ENCODE measurements at places on chromosomes 6 and 20.

DNA sequence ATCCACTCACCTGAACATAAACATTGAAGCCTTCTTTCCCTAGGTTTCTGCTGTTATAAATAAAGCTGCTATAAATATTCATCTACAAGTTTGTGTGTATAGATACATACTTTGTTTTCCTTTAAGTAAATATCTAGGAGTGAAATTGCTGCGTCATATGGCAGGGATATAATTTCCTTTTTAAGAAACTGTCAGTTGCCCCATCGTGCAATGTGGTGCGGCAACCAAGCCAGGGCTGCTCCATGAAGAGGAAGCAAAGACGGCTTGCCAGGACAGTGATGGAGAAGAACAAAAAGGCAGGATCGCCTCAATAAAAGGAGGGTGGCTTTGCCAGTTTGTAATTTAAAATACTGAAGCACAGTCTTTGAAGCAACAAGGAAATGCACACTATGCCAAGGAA is 36.6 kb downstream of the CITED2 start:
- no peak for DNase-seq

DNA sequence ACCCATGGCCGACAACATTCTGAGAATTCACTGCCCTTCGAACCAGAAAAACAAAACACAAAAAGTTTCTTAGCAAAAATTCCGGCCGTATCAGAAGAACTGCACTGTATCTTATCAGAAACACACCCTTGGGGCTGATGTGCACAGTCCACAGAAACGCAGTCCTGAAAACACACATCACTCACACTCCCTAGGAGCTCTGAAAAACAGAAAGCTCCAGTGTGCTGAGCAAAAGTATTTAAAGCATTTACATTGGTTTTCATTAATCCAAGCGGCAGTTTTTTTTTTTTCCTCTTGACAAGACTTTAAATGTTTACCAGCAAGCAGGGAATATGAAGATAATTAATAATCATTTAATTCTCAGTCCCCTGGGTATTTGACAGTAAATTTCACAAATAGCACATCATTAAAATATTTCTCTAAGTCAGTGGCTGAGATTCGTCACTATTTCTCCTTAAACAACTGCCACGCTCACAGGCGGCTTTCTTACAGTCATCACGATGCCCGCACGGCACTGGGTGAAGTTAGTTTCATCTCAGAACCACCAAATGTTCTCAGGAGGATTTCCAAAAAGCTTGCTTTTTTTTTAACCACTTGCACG is 13.3 kb downstream of the NFATC2 start:
- DNase-seq, result no peak

DNA sequence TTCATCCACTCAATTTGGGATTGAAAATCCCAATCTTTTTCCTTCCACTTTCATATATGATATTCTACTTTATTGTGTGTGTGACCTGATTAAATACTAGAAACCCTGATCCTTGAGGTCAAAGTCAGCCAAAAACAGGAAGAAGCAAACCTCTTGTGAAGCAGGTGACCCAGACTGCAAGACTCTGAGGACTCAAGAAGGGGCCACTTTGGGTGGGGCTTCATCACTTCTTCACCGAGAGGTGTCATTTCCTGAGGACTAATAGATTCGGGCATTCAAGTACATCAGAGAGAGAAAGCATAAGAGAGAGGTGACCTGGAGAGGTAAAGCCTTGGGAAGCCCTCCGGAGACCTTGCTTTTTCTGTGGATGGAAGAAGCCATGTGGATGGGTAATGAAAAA is 129.0 kb downstream of the CFAP61 start:
- DNase-seq, result no peak

GRCh38 chr20:36754656-36755222 is 8.8 kb upstream of the NDRG3 start:
- peak; percentile 3 for DNase-seq

GRCh38 chr6:38933426-38933825 is 115.2 kb upstream of the GLP1R start:
- DNase-seq, result no peak

GRCh38 chr6:113364766-113365165 is 492.4 kb upstream of the MARCKS start:
- DNase-seq, result no peak

GRCh38 chr20:50455656-50456451 is 54.3 kb upstream of the PTPN1 start:
- no peak for DNase-seq

- DNase-seq, result no peak
Measured at GRCh38 chr6:27553123-27553904, 80.4 kb upstream of the ZNF184 start.

DNA sequence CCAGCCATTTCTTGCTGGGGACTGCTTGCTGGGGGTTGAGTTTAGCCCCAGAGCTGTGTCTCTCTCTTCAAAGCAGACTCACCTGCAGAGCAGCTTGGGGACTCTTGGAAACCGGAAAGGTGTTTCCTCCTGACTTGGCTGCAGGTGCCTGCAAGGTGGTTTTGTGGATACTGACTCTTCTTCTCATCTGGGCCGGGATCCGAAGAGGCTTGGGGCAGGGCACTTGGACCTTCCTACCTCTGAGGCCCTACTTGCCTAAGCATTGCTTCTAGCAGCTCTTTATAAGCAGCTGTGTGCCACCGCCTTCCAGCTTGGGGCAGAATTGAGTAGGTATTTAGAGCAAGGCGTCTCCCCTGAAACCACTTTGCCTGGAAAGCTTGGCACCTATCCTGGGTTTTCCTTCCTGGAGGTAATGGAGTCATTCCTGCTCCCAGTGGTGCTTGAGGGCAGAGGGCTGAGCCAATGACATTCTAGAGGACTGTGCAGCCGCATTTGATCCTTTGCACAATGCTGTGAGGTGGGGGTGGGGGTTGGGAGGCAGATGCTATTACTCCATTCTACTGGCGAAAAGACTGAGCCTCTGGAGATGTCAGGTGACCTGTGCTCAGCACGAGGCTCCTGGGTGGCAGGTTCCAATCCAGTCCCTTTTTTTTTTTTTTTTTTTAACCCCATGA is 3.4 kb upstream of the CTSZ start:
- no peak for DNase-seq

DNA sequence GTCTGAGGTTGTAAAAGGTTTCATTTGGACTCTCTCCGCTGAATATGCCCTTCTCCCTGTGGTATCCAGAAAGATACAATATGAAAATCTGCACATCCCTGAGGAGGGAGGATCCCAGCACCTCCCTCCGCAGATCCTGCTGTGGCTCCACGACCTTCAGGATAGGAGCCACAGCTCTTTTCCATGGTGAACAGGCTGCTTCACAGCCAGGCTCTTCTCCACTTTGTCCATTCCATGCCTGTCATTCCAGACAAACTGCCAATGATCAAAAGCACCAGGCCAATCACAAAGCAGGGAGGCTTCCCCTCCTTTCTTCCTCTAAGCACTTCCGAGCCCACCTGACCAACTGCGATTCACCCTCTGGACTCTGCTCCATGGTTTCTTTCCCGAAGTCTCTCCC is 339.8 kb downstream of the ESR1 start:
- no peak for DNase-seq

DNA sequence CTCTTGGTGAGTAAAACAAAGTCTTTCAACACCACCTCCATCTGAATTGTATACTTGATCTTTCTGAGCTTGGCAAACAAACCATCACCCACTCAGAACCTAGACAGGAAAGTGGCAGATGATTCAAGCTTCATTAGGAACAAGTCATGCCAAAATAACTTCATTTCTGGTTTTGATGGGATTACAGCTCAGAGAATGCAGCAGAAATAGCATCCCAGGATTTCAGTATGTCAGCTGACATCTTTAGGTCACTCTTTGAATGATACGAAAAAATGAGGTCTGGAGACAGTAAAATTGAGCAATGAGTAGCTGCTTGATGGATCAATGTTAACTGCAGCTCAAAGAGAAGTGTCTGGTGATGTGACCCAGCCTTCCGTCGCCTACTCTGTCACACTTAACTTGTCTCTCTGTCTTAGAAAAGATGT is 92.4 kb downstream of the GJA10 start:
- no peak for DNase-seq

GRCh38 chr6:119226089-119226488 is 123.5 kb downstream of the MAN1A1 start:
- no peak for DNase-seq

GRCh38 chr6:107602321-107603005 is 112.5 kb downstream of the SOBP start:
- no peak for DNase-seq

DNA sequence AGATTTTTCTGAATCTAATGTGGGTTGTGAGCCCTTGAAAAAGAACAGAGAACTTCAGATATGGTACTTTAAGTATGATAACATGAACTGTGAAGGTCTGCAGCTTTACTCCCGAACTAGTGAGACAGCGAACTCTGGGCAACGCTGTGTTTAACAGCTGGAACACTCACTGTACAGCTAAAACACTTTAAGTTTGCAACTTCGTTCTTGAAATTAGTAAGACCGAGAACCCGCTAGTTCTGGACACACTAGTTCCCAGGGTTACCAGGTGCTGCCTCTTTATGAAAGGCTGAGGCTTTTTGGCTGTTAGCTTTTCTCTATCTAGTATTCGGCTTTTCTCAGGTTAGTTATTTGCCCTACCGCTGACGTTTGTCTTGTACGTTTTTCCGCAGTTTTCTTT is 52.9 kb downstream of the RIOK1 start:
- DNase-seq, result no peak

- DNase-seq, result no peak
Measured at GRCh38 chr6:136991646-136992045, 53.1 kb downstream of the IL20RA start.

GRCh38 chr20:10309326-10309725 is 90.7 kb downstream of the SNAP25 start:
- no peak for DNase-seq

DNA sequence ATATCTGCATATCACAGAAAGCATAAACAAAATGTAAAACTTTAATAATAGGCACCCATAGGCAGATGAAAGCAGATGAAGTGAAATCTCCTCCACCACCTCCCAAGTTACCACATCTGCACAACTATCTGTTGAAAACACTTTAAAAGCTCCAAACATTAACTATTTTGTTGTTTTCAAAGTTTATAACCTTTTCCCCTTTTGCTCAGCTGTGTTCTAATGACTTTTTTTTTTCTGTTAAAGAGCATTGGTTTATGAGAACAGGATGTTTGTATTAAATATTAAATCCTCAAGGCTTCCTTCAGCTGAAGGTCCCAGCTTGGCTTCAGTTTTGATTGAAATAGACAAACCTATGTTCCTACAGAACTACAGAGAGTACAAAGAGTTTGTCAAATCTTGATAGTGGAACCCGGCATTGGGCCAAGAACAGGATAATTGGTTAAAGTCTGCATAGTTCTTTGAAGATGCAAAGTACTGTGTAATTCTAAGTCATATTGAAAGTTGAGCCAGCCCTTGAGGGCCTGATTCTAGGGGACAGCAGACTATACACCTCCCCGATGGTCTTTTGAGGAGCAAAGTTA is 255.1 kb upstream of the JAG1 start:
- DNase-seq, result no peak

DNA sequence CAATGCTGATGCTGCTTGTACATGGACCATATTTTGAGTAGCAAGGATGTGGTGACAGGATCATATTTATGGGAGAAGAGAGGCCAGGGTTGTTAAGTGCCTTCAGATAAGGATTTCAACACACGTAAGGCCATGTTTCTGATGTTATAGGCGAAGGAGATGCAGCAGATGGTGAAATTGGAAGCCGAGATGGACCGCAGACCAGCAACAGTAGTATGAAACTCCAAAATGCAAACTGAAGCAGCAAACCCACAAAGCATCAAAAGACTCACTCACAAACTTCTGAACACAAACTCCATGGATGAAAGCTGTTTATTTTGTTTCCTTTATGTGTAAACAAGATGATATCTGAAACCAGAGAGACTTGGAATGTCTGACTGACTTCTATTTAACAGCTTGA is 35.6 kb upstream of the LAMP5 start:
- no peak for DNase-seq

DNA sequence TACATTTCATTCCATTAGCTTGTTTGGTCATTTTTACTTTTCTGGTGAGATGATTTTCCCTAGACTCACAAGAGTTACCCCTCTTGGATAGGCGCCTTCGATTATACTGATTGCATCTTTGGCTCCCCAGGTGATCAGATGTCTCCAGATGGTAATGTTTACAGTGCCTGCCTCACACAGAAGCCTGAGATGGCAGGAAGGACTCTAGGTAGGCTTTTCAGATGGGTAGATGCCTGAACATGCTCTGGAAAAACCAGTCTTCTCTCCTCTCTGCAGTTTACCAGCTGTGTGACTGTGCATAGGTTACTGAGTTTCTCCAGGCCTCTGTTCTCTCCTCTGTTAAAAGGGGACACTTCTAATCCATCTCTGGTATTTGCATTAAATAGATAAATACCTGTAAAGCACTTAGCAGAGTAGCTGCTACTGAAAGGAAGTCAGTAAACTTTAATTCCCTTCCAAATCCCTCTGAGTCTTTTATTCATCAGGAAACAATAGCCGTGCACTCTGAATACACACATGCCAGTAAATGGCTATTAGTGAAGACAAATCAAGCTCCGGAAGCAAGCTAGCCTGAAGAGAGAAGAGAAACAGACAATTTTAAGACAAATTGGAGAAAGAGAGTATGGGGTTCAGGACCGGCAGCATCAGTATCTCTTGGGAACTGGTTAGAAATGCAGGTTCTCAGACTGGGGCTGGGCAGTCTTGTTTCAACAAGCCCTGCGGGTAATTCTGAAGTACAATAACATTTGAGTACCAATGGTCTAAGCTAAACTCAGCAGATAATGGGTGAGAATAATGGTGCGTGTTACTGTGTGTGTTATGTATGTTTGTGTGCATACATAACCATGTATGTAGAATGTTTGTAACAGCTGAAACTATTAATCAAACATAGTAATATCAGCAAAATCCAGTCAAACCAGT is 139.4 kb downstream of the UST start:
- DNase-seq, result no peak

DNA sequence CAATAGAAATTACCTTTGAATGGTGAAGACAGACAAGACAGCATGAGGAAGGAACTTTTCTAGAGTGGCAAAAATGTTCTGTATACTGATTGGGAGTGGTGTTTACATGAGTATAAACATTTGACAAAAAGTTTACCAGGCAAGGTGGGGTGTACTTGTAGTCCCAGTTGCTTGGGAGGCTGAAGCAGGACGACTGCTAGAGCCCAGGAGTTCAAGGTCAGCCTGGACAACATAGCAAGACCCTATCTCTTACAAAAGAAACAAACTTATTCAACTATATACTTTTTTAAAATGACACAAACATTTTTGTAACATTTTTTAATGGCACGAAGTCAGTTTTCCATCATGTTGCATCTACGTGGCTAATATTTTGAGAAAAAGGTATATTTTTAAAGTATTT is 40.5 kb downstream of the ZHX3 start:
- DNase-seq, result no peak

DNA sequence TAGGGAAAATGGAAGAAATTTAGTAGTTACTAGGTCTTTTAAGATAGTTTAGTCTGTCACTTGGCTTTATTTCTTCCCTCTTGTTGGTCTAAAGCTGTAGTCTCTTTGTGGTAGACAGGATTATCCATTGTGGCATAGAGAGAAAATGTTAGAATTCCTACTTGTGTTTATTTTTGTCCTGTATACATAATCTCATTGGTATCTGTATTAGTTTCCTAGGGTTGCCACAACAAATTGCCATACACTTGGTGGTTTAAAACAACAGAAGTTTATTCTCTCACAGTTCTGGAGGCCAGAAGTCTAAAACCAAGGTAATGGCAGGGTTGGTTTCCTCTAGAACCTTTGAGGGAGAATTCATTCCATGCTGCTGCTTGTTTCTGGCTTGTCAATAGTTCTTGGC is 119.4 kb downstream of the ZFAND3 start:
- DNase-seq, result no peak

- no peak for DNase-seq
Measured at GRCh38 chr20:24379484-24379927, 89.9 kb upstream of the SYNDIG1 start.
